Naive thymus-derived CD4-positive, alpha-beta T cell (primary cell): ENCODE measurements at places on chromosomes 11 and 22. TPM values are rescaled to one million over a fixed set of nuclear protein-coding genes. Genes with fewer than 3 reads are reported as not detected.

Gene TRIM29
- total RNA-seq = not detected

Gene LAYN
- 0.62 TPM for total RNA-seq

Gene MMP3
- total RNA-seq = not detected

Gene APOL5
- not detected for total RNA-seq

Gene ACR
- total RNA-seq = not detected in 2 replicates

Gene PHLDB1
- 4.9 TPM for total RNA-seq

Gene IGF2
- 0.08 and 0.36 TPM in 2 replicates for total RNA-seq

Gene PAX6
- not detected for total RNA-seq

Gene TMEM138
- 60.9 TPM for total RNA-seq

Gene DAGLA
- total RNA-seq = 0.35 TPM

Gene FAM111B
- 0.42 TPM for total RNA-seq

Gene FAM227A
- total RNA-seq = not detected

Gene NAV2
- 0.24 TPM for total RNA-seq

Gene UBE4A
- total RNA-seq = 38.4 TPM

Gene GAL
- not detected for total RNA-seq

Gene OR4C12
- not detected for total RNA-seq

Gene EMID1
- not detected for total RNA-seq

Gene DGCR6
- total RNA-seq = 7.4 TPM

Gene MCAM
- total RNA-seq = 5.1 TPM

Gene KCNA4
- not detected for total RNA-seq

Gene SCN2B
- not detected for total RNA-seq

Gene ENTHD1
- 0.10 and 0.12 TPM in 2 replicates for total RNA-seq

Gene ALDH3B2
- total RNA-seq = not detected

Gene GTSE1
- total RNA-seq = 0.61 TPM

Gene NRIP3
- total RNA-seq = 0.59 TPM

Gene OR52E8
- total RNA-seq = not detected

Gene SLC22A8
- not detected for total RNA-seq

Gene ACTN3
- total RNA-seq = not detected

Gene OR9G1
- total RNA-seq = not detected in 2 replicates

Gene PRODH
- not detected for total RNA-seq
